ENCODE measurements at places on chromosomes 13 and 19.

DNA sequence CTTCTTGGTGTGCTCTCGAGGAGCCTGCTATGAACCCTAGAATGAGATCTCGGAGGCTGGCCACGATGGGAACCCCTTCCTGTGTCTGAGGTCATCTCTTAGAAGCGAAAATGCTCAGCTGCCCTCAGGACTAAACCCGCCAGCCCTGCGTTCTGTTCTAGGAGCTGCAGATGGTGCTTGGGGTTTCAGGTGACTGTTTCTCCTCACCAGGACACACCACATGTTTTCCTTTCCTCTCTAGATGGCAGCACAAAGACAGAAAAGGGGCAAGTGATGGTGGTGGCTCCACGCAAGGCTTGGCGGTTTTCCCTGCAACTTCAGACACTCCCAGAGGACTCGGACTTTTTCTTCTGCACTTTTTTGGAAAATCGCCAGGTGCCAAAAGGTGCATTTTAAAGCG, 60.1 kb downstream of the RNASEH2B start:
- peak; percentile 25 for DNase-seq

DNA sequence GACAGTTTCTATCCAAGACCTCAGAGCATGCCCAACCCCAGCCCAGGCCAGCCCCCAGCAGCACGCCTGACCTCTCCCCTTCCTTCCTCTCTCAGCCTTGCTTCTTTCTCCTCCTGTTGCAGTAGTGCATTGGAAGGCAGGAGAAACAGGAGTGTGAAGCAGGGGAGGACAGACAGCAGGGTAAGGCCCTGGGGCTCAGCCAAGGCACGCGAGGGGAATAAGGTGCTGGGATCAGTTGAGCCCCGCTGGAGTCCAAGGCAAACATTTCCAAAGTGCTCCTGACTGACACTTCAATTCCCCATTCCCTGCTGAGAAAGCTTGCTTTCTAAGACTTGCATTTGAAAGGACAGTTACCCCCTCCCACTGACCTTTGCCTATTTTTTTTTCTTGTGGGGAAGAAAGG, 73.1 kb upstream of the OLFM4 start:
- no peak for DNase-seq

- DNase-seq, result no peak
These were observed 619 bp downstream of the MED16 start for GRCh38 chr19:892243-892893.

DNA sequence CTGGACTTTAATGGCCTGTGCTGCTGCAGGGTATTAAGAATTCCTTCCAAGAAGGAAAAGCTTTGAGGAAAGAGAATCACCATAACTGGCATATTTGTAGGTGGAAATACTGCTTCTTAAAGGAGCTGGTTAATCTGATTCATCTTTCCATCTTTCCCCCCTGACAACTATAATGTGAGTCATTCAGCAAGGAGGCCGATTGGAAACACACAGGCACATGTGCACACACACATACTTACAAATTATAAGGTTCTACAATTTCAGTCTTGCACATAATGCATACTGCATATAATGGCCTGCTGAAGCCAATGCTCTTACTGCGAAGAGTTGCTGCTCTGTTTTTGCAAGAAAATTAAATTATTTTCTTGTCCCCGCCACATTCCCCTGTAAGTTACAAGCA, 78.8 kb upstream of the TPP2 start:
- DNase-seq, result no peak

DNA sequence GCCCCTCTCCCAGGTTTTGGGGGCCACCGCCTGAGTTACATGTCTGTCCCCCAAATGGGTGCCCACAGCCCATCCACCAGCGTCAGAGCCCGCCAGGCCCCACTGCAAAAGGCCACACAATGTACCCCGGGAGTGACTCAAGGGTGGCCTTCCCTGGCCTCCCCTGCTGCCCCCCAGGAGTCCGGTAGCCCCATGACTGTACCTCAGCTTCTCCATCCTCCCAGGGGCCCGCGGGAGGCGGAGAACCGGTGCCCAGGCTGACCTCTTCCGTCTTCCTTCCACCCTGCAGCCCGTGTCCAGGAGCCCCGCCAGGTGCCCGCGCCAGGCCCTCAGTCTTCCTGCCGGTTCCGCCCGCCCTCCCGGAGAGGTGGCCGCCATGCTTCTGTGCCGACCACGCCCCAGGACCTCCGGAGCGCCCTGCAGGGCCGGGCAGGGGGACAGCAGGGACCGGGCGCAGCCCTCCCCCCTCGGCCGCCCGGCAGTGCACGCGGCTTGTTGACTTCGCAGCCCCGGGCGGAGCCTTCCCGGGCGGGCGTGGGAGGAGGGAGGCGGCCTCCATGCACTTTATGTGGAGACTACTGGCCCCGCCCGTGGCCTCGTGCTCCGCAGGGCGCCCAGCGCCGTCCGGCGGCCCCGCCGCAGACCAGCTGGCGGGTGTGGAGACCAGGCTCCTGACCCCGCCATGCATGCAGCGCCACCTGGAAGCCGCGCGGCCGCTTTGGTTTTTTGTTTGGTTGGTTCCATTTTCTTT, 10.3 kb downstream of the CBARP start:
- no peak for DNase-seq

DNA sequence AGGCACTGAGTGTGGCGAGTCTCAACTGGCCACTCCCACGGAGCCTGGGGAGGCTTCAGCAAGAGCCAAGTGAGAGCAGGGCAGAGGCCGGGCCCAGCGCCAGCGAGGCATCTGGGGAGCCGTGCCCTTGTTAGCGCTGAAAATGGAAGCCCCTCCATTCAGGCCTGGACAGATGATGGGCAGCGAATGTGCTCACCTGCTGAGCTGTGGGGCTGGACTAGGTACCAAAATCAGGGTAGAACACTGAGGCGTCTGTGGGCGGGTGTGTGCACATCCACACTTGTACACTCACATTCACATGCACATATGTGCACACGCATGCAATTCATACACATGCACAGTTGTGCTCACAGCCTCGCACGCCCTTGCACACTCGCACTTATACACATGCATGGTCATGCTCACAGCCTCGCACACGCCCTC, 20.7 kb downstream of the NAXD start:
- no peak for DNase-seq

DNA sequence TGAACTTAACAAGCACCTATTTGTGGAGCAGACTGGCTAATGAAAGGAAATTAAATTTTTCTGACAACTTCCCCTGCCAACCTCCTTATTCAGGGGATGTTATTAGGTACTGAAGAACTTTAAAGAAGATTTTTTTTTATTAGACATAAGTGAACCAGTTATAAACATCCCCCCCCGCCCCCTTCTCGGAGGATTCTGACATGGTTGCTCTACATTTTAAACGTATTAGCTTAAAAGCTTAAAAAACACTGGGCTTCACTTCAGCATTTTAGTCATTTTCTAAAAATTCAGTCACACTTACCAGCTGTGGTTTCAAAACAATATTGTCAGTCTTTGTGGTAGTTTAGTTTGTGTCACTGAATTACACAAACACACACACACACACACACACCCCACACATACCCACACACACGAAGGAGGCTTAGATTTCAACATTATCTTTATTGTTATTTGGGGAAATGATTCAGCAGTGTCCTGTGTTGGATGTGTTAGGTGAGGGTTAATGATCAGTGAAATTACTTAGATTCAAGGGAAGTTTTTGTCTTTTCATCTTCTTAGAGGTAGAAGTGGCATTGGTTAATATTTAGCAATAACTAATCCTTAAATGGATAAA, 145.7 kb downstream of the PCCA start:
- DNase-seq, result no peak

DNA sequence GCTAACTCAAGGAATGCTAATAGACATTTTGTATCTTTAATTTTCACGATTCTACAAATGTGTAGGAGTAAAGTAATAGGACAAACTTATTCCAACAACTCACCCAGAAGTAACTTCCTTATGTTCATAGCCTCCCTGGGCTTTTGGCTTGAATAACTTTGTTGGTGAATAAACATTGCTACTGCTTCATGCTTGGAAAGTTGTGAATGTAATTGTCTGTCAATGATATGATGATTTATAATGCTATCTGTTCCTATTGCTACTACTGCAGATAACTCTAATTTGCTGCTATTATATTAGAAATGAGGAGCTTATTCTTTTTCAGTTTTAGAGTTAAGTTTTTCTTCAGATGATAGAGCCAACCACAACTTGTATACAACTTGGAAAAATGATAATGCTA, 307.7 kb downstream of the PCDH9 start:
- no peak for DNase-seq

DNA sequence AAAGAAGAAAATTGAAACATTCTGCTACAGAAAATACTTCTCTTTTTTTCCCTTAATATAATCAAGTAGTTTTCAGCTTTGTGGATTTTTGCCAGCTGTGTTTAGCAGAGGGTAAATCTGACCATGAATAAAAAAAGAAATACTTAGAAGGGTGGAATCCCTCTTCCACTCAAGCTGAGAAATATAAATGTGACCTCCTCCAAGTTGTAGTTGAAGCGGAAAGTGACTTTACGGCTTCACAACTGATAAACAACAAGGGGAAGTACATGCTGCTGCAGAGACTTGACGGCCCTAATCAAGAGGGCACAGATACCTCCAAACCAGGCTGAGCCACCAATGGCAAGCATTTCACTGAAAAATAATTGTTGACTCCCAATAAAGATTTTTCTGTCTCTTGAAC, 785.0 kb downstream of the SLITRK5 start:
- peak; percentile 93 for DNase-seq

GRCh38 chr13:25541434-25542123, 169.8 kb downstream of the ATP8A2 start:
- DNase-seq, result no peak

- no peak for DNase-seq
These were observed 554.5 kb downstream of the PCDH9 start for GRCh38 chr13:66675620-66676019.

GRCh38 chr19:11594084-11594483, 3.2 kb upstream of the ZNF627 start:
- DNase-seq, result no peak

GRCh38 chr13:87736849-87737385, 65.7 kb downstream of the SLITRK5 start:
- DNase-seq, result no peak

DNA sequence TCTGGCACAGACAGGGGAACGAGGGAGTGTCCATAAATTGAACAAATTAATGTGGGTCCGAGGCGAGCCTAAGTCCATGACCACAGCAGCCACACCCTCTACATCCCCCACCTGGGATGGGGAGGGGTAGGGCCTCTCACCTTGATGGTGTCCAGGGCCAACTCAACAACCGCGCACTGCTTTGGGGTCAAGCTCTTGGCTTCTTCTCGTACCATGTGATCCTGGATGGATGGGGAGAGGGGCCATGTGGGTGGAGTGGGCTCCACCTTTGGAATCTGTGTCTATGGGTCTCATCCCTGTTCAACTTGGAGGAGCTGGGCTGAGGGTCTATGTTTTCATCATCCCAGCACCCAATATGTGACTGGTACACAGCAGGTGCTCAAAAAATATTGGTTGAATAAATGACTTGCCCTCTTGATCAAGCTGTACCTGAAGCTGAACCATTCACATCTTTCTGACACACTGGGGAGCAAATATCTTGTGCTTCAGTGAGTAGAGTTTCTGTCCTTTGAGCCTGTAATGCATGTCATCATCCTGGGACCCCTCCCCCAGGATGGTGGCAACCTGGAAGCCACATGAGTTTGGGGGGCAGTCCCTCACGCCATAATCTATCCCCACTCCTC, 62.9 kb downstream of the COLGALT1 start:
- no peak for DNase-seq

- DNase-seq, result peak; percentile 59
These were observed 8.1 kb upstream of the RABAC1 start for GRCh38 chr19:41967054-41967783.

- no peak for DNase-seq
These were observed 540.4 kb downstream of the IRS2 start for GRCh38 chr13:109246001-109246400.

DNA sequence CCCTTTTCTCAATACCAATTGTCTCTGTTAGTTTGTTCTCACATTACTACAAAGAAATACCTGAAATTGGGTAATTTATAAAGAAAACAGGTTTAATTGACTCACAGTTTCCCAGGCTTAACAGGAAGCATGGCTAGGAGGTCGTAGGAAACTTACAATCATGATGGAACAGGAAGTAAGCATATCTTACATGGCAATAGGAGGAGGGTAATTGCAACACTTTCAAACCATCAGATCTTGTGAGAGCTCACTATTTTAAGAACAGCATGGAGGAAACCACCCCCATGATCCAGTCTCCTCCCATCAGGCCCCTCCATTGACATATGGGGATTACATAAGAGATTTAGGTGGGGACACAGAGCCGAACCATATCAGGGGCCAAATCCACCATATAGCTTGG, 1210.1 kb upstream of the SPRY2 start:
- DNase-seq, result no peak
